ENCODE measurements at places on chromosomes 7 and 10.

GRCh38 chr10:22579826-22580225 is 134.6 kb downstream of the PIP4K2A start:
- DNase-seq: no peak

DNA sequence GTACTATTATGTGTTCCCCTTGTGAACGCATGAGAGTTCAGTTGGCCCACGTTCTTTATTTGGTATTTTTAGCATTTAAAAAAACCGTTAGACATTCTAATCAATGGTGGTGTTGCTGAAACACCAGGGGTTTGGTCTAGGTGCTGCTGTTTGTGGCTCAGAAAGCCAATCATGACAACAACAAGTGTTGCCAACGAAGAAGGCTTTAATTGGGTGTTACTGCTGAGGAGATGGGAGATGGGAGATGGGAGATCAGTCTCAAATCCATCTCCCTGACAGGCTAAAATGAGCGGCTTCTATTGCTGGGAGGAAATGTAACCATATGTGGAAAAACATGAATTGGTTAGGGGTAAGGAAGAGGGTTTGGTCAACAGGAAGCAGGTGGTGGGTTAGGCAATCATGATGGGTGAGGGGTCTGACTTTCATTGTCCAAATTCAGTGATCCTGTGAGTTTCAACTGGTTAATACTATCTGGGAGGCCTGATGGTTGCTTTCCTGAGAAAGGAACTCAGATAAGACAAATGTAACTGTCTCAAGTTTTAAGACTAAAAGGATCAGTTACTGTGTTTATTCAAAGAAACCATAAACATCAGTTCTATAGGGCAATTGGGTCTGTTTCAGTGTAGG is 4.6 kb upstream of the ZNF425 start:
- DNase-seq: no peak

DNA sequence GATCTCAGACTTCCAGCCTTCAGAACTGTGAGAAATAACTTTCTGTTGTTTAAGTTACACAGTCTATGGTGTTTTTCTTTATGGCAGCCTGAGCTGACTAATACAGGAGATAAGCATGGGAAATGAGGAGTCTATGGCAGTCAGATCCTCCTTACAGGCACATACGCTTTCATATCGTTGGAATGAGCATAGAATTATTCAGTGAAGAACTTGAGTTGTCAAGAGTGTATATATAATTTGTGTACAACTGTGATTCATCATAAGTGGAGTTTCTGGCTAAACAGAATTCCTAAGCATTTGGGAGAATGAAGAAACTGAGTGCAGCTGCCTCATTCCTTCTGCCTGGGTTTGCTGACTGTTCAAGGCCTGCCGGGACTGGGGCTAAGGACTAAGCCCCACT is 516.7 kb downstream of the ADRA2A start:
- DNase-seq: peak; percentile 23

DNA sequence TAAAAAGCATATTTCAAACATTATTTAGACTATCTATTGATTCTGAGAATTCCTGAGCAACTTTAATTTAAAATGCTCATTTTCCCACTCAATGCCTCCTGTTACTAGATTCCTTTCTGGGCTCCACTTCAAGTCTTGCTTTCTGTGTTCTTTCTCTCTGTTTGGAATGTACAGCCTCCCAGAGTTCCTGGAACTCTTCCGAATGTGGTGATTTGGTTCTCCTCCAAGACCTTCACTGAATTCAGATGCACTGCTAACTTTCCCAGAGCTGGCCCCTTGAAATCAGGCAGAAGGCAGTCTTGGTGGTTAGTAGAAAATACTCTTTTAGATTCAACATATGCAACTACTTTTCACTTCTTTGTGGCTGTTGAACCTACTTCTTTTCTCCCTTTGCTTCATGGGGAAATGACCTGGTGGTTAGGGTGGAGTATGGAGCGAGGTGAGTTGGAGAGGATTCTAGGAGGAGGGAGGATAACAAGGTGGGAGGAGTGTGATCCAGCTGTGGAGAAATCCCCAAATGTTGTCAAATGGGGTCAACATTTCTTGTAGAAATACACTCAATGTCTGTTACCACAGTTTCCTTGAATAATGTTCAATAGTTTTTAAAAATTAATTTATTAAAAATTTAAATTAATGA is 27.9 kb upstream of the CCDC7 start:
- peak; percentile 68 for DNase-seq

DNA sequence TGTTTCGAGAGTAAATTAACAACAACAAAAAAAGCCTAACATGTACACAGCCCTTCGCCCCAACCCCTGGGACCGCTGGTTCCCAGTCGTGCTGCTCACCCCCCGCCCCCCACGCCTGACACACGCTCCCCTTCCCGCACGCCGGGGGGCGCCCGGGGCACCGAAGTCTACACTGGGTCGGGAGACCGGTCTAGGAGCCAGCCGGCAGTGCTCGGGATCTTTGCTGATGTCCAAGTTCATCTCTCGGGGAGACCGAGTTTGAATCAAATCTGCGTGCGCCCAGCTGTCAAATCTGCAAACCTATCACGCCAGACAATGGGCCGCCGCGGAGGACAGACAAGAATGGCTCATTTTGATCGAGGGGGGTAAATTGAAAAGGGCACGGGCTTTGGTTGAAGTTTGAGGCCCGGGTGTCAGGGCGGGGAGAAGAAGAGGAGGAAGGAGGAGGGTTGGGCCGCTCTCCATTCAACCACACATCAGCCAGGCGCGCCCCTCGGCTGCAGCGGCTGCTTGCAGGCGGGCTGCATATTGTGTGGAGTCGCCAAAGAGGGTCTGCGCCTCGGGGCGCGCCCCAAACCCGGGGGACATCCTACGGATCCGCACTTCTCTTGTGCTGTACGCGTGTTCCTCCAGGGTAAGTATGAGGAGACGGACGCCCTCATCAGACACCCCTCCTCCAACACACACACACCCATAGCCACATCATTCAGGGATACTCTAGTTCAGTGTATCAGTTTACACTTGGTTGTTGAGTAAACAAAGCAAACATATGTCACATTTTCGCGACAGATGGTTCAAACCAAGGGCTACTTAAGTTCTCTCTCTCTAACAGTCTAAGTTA is 1.3 kb upstream of the GFRA1 start:
- DNase-seq: no peak

DNA sequence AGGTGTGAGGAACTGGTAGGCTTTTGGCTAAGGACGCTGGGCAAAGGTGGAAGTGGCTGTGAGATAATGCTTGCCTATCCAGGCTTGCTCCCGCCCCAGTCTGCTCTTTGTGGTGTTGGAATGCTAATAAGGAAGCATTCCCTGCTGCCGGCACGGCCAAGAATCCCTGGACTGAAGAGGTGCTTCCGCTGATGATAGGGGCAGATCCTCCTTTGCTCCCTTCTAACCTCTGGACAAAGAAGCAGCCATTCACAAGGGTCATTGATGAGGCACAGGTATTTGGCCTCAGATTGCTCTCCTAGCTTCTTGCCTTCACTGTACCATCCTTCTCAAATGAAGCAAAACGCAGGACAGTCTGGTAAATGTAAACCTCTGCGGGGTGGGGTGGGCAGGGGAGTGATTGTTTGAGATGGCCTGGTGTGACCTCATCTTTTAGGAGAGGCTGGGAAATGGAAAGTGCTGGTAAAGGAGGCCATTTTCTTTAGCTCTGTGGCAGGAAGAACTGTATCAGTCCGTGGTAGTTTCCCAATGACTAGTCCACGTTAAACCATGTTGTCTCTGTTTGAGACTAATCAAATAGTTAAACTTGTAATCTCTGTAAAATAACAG is 1.7 kb downstream of the PGAM1 start:
- no peak for DNase-seq

DNA sequence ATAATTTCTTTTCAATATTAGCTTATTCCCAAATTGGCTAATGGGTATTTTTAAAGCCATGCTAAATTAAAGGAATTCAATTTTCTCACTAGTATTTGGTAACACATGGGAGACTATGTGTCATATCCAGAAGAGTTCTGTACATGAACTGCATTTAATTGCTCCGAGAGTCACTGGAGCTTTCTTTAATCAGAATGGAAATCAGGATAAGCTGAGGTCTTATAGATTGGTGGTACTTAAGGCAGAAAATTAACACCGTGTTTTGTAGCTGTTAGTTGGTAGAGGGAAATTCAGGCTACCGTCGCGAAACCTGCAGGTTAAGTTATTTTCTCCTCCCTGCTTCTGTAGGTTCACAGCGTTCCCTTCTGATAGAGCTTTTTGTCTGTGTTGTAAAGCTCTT is at the start of gene WEE2:
TSS of gene WEE2 (plus strand) at position 3 of the 400 bp plus-strand sequence. CDS start 406 bp downstream, outside the sequence.
- DNase-seq: no peak

DNA sequence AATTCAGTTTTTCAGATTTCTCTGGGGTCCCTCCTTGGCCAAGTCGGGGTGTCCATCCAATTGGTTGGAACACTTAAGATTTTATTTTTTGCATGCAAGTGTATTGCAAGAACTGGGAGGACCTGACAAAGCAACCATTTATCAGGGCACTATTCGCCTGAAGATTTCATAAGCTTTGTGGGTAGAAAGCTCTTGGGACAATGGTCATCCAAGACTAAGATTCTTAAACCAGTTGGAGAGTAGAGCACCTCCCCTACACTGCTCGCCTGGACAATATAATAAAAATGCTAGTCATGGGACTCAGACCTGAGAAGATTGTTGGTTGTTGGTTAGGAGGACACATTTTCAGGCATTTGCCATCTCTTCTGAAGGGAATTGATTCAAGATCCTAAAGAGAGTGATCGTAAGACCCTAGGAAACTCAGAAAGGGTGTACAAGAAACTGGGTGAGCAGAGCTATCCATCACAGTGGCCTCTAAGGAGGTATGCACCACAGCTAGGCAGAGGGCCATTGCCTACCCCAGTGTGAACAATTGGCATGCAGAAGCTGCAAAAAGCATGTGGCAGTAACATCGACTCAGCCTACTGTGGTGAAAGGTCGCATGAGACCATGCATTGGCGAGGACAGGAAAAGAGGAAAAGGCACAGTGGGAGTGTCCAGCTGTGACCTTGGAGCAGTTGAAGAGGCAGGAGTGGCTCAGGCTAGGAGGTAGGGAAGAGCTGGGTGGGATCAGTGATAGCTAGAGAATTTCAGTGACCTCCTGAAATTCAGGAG is 1235.3 kb upstream of the AUTS2 start:
- no peak for DNase-seq

DNA sequence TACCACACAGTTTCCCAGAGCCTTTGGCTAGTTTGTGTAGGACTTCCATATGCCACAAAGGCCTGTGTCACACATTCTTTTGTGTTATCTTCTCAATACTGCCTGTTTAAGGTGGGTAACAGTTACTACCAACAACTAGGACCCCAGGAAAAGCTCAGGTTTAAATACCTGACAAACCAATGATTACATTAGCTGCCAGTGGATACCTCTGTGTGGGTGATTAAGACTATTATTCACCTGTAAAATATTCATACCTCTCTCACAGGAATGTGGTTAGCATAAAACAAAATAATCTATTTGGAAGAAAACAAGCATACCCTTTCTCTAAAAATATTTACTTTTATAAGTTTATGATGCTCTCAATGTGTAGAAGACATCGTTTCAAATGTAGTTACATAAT is 1007.7 kb downstream of the NRG3 start:
- no peak for DNase-seq

DNA sequence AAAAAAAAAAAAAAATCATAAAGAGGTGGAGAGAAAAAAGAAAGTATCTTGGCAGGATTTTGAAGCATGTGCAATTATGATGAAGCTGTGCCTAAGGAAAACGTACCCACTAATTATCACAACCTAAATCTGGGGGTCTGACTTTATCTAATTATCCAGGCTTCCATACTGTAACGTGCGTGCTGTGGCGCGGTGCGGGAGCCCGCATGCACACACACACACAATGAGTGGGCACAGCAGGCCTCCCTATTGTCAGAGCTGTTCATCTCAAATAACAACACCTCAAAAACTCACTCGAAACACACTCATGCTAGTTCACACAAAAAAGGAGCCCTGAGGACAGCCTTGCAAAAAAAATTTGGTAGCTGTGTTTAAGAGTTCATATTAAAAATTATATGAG is 31.9 kb downstream of the BEND7 start:
- no peak for DNase-seq

Data from GM04504 (cell line).